CD4-positive, alpha-beta T cell treated with Interleukin-17A for 1 hour (primary cell): ENCODE measurements at places on chromosomes 12 and 14.

GRCh38 chr14:74049876-74050495 is 30.8 kb downstream of the BBOF1 start:
- DNase-seq, result no peak

DNA sequence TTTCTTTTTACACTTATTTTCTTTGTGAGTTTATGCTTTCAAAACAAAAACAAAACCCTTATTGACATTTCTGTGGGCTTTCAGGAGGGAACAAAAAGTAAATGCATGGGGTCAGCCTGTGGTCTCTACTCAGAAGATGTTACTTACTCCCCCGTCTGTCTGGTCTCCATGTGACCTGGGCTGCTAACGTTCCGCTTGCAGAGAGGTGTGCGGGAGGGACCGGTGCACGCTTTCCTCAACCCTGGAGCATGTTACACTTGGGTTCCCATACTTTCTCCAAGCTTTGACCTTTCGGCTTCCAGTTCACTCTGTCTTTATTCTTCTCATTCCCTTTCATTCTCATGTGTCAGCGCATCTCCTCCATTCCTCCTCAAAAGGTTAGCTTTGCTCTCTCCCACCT is 36.5 kb downstream of the ZC3H14 start:
- DNase-seq, result no peak

- DNase-seq, result no peak
Observed at GRCh38 chr14:102150744-102151143, 11.0 kb downstream of the WDR20 start.

- DNase-seq, result no peak
Observed at GRCh38 chr14:56002342-56002741, 115.9 kb upstream of the PELI2 start.

DNA sequence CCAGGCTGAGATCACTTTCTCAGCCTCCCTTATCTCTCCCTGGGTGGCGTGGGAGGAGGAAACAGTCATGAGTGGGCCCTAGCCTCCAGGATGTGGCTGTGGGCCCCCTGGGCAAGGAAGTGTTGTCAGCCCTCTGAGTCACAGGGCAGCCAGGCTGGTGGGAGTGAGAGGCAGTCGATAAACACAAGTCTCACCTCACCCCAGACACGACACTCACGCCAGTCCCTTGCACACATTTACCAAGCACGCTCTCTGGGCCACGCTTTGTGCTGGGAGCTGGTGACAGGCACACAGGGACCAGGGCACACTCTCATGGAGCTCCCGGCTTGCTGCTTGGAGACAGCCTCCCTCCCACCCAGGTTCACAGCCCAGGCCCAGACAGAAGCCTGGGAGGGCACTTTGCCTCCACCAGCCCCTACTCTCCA is 1.9 kb upstream of the KRT79 start:
- peak; percentile 33 for DNase-seq
